Activated CD4-positive, CD25-positive, alpha-beta regulatory T cell treated with anti-CD3 and anti-CD28 coated beads, Interleukin-2, amount 50 U/mL, for 24 hours (primary cell): ENCODE measurements at places on chromosomes 3 and 15.
A peak's percentile ranks its signal among the peaks of the same experiment; 100 is the strongest.

GRCh38 chr15:39874890-39875549 lies 45.0 kb downstream of the GPR176 start:
- ATAC-seq = no peak

DNA sequence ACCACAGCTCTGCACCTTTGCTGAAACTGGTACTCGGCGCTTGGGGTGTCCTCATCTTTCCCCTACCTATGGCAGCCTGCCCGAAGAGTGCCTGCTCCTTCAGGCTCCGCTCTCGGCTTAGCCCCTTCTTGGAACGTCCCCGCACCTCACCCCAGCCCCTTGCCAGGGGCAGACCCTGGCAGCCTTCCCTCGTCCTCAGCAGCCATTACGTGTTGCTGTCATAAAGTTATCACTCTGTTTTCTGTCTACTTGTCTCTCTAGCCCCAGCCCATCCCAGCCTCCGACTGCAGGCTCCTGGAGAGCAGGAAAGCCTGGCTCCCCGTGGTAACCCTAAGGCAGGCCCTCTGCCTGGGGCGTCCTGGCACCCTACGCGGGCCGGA lies 5.1 kb upstream of the BAHD1 start:
- ATAC-seq = no peak

- ATAC-seq = no peak
Measured at GRCh38 chr3:135532021-135532420, 433.5 kb upstream of the PPP2R3A start.

DNA sequence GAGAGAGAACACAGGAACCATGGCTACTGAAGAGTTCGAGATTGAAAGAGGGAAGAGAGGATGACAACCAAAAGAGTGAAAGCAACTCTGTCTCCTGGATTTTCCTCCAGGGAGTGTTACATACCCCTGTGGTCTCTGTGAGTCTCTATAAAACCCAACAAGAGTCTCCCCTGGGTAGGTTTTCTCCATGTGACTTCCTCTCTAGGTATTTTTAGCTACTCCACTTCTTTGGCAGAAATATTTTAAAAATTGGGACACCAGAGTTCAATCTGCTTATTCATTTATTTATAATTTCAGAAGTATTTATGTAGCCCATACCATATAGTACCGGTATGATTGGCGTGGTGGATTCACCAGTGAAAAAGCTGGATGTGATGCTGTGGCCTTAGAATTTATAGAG lies 671.7 kb upstream of the NR2F2 start:
- no peak for ATAC-seq

DNA sequence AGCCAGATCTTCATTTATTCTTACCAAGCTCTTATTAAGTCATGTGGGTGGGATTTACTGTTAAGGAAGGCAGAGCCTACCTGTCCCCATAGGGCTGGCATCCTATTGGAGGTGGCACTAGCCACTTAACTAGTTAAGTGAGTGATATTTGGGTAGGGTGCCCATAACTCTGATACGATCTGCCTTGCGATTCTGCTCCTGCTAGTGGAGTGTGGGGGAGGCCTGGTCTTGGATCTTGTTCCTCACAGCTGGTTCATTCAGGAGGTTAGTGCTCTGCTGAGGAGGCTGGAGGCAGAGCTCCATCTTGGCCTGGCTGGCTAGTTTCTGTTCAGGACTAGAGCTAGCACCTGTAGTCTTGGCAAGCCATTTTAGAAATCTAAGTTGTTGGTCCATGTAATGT lies 9.3 kb downstream of the BAHD1 start:
- no peak for ATAC-seq

- ATAC-seq = no peak
Measured at GRCh38 chr15:88949734-88950400, 36.7 kb upstream of the MFGE8 start.

DNA sequence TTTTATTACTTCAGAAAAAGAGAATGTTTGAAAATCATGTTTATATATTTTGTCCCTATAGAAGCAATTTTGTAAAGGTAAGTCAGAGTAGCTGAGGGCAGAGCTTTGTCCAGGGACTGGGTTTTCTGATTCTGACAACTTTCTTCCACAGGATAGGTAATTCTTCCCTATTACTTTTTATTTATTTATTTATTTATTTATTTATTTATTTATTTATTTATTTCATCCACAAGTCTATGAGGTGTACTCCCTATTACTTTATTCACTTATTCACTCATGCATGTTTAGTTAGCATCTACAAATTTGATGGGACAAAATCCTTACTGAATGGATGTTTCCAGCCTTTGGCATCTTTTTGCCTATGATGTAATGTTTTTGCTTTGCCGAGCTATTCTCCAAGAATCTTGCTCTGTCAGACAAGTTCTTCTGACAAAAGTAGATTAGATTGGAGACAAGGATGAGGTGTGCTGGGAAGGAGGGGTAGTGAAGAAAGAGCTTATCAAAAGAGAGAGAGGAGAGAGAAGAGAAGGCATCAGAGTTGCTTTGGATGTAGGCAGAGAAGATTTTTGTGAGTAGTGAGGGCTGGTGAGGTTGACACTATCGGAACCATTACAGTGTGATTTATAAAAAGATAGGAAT lies 119.4 kb downstream of the SPATA16 start:
- ATAC-seq = no peak

GRCh38 chr3:21750080-21750696 lies 822 bp downstream of the ZNF385D start:
- no peak for ATAC-seq

GRCh38 chr3:64945171-64945729 lies 257.4 kb upstream of the ADAMTS9 start:
- ATAC-seq = no peak

DNA sequence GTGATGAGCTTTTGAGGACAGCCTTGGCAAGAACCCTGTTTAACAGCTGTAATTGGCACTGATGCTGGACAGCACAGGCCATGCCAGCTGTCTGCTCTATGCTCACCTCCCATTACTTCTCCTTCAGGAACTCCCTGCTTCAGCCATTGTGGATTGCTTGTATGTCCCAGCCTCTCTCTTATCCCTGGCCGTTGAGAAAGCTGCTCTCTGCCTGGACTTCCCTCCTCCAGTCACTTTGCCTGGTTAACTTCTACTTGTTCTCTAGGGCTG lies 444.5 kb downstream of the EPHB1 start:
- ATAC-seq = no peak

DNA sequence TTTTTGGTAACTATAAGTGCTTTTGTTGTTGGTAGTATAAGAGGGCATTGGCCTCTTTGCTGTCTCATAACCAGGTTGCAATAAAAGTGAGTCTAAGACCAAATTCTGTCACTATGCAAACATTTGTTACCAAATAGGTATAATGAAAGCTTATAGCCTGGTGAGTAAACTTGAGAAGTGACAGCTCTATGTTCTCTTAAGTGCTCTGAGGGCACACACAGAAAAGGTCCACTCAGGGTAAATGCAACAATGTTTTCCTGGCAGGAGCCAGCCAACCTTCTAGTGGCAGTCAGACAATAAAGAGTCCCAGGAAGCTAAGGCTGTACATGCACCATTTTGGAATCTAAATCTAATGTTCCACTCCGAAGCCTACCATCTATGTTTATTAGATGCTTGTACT lies 262.1 kb upstream of the TGFBR2 start:
- no peak for ATAC-seq

GRCh38 chr3:185311991-185312390 lies 50.9 kb upstream of the MAP3K13 start:
- ATAC-seq = no peak

DNA sequence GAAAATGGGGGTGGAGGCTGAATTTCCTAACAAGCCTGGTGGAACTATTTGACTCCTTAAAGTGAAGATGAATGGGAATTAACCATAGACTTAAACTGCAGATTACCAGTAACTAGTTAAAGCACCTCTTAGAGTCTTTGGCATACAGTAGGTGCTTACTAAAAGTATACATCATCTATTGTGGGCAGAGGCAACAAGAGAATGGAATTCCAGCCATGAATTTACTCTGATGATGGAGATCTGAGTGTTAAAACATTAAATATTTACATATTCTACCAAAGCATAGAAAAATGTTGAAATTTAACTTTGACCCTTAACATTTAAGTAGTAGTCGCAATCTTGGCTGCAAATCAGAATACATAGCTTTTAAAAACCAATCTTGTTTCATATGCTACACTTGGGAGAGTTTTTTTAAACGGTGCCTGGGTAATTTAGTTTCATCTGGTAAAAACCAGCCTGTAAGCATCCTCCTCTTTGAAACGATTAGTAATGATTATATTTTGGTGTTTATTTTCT lies 5.2 kb downstream of the UBA5 start:
- ATAC-seq = no peak

- no peak for ATAC-seq
Measured at GRCh38 chr3:174347474-174348138, 511.5 kb upstream of the NAALADL2 start.

DNA sequence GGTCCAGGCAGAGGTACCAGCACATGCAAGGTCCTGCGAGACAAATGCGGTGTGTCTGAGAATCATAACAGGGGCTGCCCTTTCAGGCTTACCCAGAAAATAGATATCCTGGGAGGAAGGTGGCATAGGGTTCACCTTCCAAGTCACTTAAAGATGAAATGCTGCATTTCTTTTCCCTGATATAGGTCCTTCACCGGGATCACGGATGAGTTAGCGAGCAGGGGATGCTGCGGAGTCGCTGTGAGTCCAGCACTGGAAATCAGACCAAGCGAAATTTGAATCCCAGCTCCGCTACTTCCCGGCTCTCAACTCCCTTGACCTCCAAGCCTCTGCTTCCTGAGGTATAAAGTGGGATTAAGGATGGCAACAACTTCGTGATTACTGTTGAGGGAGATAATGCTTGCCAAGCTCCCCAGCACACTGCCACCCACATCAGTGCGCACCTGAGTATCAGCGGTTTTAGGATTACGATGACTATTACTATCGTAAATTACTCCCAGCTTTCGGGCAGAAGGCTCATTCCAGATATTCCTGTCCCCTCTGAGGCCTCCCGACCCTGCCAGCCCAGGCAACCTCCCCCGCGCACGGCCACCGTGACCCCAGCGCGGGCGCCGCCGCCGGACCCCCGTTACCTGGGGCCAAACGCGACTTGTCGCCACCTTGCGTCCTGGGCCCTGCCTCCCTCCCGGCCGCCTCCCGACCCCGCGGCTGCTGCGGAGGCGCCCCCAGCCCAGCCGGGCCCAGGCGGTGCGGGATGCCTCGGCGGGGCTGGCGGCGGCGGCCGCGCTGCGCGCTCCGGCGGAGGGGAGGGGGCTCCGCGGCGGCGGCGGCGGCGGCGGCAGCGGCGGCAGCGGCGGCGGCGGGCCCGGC lies 589 bp upstream of the GPR27 start:
- ATAC-seq = peak; percentile 12

GRCh38 chr3:112132975-112133448 lies at the start of gene GCSAM:
Gene GCSAM (minus strand): TSS chr3:112133248. CDS start chr3:112133120, 128 bp downstream.
- ATAC-seq = peak; percentile 68
